ENCODE measurements at places on chromosomes 3 and 15.
A peak's percentile ranks its signal among the peaks of the same experiment; 100 is the strongest.

- no peak for DNase-seq
These were observed 9.2 kb upstream of the CBLB start for GRCh38 chr3:105878061-105878460.

- DNase-seq: no peak
These were observed 570.9 kb upstream of the IL12A start for GRCh38 chr3:159417761-159418160.

DNA sequence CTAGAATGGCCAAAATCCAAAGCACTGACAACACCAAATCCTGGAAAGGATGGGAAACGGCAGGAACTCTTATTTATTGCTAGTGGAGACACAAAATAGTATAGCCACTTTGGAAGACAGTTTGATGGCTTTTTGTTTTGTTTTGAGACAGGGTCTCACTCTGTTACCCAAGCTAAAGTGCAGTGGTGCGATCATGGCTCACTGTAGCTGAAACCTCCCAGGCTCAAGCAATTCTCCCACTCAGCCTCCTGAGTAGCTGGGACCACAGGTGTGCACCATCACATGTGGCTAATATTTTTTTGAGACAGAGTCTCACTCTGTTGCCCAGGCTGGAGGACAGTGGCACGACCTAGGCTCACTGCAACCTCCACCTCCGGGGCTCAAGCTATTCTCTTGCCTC lies 27.3 kb upstream of the GPR160 start:
- no peak for DNase-seq

- no peak for DNase-seq
These were observed 2.1 kb downstream of the ABHD10 start for GRCh38 chr3:111980716-111981456.

DNA sequence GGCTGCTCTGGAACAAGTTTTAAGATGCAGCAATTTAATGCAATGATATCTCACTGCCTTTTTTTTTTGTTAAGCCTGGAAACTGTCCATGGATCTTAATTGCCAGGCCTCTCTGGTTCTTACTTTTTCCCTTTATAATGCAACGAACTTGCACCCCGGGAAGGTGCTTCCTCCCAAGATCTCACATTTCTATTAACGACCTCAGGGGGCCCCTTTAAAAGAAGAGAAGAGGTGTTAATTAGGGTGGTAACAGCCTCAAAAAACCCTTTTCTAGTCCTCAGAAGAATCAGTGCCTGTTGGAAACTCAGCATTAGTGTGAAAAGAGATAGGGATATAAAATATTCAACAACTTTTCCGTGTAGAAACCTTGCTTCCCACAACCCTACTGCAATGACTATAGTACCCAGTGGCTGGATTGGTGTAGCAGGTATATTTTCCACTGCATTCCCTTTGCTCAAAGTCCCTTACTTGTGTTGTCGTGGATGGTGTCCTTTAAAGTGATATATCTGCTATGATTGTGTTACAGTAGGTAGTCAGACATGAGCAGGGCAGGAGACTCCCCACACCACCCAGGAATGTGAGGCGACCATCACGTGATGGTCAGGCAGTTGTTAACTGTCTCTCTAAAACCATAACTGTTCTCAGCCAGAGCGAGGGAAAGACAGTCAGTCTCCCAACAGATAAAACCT lies 121.8 kb downstream of the CTNNB1 start:
- DNase-seq: no peak

GRCh38 chr3:26997226-26997625 lies 372.0 kb downstream of the NEK10 start:
- no peak for DNase-seq

DNA sequence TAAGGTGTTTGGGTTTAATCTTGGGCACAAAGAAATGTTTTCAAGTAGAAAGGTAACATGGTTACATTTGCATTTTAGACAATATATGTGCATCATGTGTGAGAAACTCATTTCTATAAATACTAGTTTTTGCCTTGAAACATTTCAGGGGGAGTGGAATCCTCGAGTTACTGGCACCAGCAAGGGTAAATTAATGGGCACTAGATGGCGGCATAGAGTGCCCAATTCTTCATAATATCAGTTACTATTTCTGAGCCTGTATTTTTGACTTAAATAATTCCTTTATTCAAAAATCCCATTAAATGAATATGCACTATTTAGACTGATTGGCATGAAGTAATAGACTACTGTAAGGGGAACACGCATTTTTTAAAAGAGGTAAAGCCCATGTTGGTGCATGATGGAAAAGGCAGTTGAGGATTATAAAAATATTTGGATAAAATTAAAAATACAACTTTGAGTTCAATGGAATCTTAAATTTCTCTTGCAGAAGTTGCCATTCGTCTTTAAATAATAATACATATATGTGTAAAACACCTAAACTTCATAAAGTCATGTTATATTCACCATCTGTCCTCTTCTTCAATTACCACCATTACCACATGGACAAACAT lies 106.3 kb downstream of the ZBTB20 start:
- DNase-seq: peak; percentile 9

DNA sequence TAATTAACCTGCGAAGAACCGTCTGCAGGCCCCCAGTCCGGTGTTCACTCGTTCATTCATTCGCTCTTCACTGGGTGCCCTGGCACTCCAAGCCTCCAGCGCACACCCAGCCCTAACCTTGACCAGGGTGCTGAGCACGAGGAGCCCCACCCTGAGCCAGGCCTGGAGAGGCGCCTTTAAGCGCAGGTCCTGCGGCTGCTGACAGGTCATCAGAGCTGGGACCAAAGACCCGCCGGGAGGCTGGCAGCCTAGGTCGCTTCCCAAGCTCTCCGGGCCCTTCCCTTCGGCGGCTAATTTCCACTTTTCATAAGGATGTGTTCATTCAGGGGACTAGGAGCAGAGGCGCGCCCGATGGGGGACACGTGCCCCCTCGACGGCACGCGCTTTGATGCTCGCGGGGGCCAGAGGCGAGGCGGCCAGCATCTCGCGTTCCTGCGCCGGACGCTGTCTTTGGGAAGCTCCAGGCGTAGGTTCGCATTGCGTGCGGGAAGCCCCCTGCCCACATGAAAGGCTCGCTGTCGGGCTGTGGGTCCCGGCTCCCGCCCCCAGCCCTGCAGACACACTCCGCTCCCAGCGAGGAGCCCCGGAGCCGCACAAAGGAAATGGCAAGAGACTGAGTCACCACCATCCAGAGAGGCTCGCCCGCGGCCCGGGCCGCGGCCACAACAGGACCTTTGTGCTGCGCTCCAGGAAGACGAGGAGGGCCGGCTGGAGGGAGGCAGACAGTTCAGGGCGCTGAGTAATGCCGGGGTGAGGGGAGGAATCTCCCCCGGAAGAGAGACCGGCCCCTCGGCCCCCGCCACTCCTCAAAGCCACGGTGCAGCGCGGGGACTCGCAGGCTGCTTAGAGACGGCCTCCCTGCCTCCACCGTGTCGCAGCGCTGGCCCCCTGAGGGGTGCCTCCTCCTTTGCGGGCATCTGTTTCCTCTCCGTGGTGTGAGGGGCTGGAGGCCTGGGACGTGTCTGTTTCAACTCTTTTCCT lies 266.4 kb upstream of the HES1 start:
- peak; percentile 12 for DNase-seq

DNA sequence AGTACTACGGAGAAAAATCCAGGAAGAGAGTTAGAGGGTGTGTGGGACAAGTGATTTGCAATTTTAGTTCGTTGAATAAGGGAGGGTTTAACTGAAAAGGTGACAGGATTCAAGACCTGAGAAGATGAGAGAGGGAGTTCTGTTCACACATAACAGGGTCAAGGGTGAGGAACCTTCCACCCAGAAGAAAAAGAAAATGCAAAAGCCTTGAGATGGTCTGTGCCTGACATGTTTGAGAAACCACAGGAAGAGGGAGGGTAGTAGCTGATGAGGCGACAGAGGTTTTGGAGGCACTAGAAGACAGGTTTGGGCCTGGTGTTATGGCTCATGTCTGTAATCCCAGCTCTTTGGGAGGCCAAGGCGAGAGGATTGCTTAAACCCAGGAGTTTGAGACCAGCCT lies 591 bp upstream of the SLC25A20 start:
- DNase-seq: no peak

- no peak for DNase-seq
These were observed 28.5 kb downstream of the PLSCR4 start for GRCh38 chr3:146222204-146223046.

GRCh38 chr15:41854443-41854842 lies 15.8 kb downstream of the PLA2G4B start:
- DNase-seq: no peak

GRCh38 chr3:177921153-177921552 lies 615.1 kb upstream of the KCNMB2 start:
- no peak for DNase-seq

DNA sequence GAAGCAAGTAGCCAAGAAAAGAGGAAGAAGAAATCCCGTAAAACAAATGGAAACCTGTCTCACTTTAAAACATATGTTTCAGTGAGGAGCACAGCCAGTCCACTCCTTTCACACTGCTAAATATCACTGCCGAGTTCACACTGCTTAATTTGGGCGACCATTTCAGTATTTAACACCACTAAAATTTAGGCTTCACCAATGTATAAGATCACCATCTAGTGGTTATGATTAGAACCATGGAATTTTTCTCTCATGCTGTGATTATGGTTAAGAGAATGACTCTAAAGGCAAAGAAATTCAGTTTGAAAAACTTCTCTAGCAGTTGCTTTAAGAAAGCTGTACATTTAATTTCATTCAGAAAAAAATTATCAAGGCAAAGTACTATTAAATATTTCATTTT lies 16.6 kb downstream of the SLC4A7 start:
- no peak for DNase-seq

GRCh38 chr3:88807491-88808105 lies 299.8 kb upstream of the EPHA3 start:
- DNase-seq: no peak

- DNase-seq: no peak
These were observed 5.9 kb upstream of the MORF4L1 start for GRCh38 chr15:78866803-78867202.

GRCh38 chr15:48592221-48592731 lies 53.2 kb downstream of the FBN1 start:
- DNase-seq: no peak

DNA sequence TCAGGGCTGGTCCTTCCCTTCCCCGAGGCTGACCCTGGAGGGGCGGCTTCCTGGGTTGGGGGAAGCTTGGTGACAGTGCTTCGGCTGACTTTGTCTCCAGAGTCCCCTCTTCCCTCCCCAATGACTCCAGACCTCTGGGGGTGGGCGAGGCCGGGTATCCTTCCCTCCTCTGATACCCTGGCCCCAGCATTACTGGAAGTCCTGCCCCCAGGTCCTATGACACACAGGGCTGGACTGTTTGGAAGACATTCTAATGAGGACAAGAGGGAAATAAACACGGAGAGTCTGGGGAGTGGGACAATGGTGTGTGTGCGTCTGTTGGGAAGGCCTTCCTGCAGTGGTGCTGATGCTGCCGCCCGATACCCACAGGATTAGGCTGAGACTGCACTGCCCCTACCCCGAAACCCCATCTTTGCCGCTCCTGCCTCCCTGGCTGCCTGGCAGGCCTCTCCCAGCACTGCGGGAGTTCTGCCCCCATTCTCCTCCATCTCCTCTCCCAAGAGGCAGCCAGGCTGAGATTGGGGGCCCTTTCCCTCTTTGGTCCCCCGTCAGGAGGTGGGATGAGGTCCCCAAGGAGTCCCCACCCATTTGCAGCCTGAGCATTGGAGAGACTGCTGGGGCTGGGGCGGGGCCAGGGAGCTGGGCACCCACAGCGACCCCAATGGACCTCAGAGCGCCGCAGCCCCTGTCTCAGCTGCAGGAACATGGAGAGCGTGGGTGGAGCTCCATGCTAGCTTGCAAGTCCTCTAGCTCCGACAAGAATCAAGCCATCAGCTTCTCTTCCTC lies 29.7 kb upstream of the FBLN2 start:
- DNase-seq: no peak

DNA sequence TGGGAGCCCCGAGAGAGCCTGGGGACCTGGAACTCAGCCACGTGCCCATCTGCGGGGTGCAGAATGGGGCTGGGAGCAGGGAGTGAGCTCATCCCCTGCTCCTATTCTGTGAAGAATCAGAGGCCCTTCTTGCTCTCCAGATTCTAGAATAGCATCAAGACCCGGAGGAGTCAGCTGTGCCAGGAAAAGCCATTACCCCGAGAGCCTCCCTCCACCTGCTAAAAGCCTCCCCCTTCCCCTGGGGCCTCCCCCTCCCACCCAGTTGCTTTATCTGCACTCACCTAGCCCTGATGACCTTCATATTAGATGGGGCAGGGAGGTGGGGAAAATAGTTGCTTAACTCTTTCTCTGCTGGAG lies 23.1 kb downstream of the CCDC33 start:
- DNase-seq: no peak

GRCh38 chr15:57376696-57377477 lies 582 bp downstream of the CGNL1 start:
- DNase-seq: peak; percentile 33

Data from muscle of arm (tissue), 14 donors.